ENCODE measurements at places on chromosomes 4 and X.

DNA sequence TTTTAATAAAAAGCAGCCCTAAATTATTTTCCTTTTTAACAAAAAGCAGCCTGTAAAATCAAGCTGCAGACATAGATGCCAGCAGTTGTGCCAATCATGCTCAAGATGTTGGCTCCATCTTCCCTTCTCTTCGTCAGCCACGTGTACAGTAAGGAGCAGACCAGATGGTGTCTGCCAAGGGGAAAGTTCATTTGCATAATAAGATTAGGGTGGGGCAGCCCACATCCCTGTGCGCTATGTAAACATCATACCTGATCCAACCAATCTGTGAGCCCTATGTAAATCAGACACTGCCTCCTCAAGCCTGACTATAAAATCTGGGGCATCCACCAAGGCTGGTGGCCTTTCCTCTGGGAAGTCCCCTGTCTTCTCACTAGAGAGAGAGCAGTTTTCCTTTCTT lies 23.1 kb upstream of the C1GALT1C1 start:
- no peak for DNase-seq

DNA sequence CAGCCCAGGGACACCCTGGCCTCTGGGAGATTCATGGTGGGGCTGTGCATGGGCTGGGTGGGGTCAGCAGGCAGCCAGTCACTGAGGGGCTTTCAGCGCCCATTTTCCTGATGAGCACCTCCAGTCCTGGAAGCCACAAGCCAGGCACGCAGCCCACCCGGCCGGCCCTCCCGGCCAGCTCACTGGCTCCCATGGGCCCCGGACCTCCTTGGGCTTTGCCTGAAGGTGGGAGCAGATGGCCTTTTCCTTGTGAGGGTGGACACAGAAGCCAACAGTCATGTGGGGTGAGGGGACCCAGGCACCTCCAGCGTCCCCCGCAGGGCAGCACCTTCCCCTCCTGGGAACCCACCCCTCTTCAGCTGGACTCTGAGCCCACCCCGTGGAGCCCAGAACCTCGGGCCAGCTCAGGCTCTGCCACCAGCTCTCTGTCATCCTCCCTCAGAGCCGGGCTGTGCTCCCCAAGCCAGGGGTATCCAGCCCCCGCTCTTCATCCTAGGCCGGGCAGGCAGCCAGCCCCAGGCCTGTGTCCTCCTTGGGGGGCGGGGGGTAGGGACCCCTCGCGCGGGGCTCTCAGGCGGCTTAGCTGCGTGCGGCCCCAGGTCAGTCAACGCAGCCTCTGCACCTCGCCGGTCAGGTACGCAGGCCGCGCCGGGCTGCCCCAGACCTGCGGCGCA lies 798 bp upstream of the FGFR3 start:
- DNase-seq = no peak

- DNase-seq = no peak
These were observed 8.9 kb downstream of the KDR start for GRCh38 chr4:55116450-55116849.

DNA sequence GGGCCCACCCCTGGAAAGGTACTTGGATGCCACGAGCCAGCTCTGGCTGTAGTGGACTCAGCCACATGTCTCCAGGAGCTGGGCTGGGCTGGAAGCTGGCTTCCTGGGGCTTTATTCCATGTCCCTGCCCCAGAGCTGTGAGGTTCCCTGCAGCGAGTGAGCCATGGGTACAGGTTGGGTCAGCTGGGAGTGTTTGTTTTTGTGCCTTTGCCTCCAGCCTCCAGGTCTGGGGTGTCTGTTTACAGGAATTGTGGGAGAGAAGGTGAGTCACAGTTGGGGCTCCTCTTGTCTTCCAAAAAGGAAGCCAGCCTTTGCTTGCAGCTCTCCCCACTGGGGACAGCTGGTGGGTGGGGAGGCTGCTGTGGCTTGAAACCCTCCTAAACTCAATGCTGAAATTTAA lies 21.5 kb downstream of the SORCS2 start:
- DNase-seq = no peak

DNA sequence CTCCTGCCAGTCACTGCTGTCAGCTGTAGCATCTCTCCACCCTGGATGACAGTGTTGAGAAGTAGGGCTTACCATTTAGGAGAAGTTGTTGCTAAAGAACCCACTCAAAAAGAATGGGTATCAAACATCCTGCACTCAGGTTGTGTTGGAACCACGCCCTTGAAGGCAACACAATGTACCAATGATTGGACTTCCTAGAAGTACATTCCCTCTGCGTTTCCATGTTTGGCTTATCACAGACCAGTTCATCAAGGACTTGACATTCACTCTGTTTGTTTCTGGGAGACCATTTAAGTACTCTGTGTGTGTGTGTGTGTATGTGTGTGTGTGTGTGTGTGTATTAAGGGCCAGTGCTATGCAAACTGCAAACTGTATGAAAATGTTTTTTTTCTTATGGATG lies 200.6 kb upstream of the GATB start:
- no peak for DNase-seq

DNA sequence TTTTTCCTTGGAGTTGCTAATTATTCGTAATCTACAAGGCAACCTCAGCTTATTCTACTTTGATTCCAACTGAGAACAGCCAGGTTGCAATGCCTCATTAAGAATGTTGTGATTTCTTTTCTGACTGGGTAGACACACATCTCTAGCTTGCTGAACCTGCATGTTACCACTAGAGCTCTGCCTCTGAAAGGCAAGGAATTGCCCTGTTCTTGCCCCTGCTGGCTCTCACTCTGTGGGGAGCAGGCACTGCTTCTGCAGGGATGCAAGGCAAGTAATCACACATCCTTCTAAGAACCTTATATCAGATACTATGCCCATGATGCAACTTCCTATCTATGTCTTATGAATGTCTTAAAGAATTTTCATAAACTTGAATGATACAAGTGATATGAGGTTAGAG lies 503.2 kb downstream of the PACRGL start:
- DNase-seq = no peak

- DNase-seq = no peak
These were observed 111.9 kb upstream of the ACSL4 start for GRCh38 chrX:109844986-109845385.

- no peak for DNase-seq
These were observed 306.7 kb upstream of the MAOA start for GRCh38 chrX:43349363-43349762.

DNA sequence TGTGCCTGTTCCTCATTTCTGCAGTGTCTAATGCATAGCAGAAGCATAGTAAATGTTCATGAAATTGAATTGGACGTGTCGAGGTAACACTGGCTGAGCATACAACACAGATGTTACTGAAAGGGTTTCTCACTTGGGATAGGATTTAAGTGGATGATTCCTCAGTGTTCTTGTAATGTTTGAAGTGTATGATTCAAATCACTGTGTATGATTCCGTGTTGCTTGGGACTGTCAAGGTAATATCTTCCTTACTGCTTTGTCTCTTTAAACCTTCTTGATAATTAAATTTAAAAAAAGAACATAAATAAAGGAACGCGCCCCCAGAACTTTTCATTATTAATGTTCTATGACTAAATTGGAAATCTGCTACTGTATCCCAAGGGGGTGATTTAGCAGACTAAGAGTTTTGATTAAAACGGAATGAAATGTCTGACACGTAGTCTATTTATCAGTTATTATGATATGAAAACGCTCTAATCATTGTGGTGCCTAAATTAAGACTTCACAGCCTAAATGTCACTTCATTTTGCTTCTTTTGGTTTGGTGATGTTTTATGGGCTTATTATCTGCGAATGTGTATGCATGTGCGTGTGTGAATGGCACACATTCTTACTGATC lies 696.9 kb upstream of the EPHA5 start:
- no peak for DNase-seq

DNA sequence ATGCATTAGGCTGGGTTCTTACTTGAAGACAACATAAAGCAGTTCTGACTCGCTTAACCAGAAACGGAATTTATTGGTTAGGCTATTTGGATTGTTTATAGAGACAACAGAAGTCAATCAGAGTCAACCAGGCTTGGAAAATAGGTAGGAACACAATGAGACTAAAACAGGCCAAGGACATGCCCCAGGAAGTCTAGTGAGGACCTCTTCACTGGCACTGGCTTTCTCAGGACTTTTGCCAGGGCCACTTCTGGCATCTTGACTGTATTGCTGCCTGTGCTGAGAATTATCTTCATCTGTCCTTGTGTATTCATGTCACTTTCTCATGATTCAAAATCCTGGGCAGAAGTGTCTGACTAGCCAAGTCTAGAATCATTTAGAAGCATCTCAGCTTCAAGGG lies 19.6 kb downstream of the PGAM4 start:
- no peak for DNase-seq

DNA sequence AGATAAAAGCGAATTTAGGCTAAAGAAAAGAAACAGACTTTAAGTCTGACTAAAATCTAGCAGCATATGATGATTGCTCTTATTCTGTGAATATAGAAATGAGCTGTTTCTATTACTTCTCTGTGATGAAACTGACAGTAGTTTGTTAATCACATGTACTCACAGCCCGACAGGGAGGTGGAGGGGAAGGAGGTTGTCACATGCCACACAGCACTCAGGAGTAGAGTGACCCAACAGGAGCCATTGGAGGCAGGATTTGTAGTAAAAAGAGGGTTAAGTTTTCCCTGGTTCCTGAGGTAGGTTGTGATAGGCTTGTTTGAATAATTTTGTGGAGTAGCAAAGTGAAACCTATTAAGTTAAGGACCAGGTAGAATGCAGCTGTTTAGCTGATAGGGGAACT lies 495.9 kb downstream of the CENPC start:
- no peak for DNase-seq

DNA sequence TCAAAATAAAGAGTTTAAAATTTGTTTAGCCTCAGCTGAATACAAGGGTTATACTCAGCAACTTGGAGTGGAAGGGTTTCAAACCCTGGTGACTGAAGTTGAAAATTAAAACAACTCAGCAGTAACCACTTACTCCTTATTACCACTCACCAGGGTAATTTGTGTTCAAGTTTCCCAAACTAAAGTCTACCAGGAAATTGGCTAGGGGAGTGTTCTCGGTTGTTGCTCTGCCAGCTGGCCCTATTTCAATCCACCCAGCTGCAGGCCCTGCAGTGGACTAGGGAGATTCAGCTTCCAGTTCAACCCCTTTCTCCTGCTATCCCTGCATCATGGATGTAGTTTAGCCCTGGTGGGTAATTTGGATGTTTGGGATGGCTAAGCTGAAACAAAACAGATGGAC lies 37.8 kb upstream of the EXOC1L start:
- no peak for DNase-seq

GRCh38 chrX:81201071-81201470 lies 642 bp downstream of the HMGN5 start:
- DNase-seq = no peak

DNA sequence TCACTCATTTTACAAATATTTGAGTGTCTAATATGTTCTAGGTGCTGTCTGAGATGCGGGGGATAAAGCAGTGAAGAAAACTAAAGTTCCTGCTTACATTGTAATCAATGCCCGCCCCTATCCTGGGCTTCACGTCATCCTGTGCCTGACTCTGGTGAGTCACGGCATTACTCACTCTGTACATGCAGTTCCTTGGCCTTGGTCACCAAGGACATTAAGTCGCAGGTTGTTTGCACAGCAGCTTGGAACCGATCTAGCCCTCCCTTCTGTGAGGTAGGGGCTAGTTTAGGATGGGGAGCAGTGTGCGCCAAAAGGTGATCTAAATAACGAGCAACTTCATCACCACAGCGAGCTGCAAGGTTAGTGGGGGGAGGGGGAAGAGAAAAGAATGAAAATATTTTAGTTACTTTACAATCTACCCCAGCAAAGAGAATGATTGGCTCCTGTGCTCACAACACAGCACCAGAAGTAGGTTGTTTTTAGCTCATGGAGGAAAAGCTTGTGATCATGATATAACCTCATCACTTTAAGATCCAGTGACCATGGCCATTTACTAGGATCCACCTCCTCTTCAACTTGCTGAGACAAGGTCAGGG lies 48.0 kb upstream of the HDAC8 start:
- DNase-seq = no peak

DNA sequence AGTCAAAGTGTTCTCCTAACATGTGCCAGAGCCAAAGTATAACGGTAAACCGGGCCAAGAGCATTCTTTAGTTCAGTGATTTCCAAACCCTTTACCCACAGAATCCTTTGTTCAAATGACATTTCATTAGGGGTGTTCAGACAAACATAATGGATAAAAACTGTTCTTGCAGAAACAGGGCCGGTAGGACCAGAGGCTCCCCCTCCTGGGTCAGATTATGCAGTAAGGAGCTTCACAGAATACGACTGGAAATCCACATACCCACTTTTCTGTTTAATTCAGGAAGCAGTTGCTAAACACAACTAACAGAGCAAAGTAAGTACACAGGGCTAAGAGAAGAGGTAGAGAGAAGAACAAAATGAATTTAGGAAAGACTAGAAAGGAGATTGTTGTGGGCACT lies 46.6 kb upstream of the TMEM184C start:
- DNase-seq = no peak

- no peak for DNase-seq
These were observed 16.3 kb downstream of the SULT1B1 start for GRCh38 chr4:69744157-69744478.

GRCh38 chr4:76584241-76585152 lies 149.5 kb downstream of the SHROOM3 start:
- no peak for DNase-seq

DNA sequence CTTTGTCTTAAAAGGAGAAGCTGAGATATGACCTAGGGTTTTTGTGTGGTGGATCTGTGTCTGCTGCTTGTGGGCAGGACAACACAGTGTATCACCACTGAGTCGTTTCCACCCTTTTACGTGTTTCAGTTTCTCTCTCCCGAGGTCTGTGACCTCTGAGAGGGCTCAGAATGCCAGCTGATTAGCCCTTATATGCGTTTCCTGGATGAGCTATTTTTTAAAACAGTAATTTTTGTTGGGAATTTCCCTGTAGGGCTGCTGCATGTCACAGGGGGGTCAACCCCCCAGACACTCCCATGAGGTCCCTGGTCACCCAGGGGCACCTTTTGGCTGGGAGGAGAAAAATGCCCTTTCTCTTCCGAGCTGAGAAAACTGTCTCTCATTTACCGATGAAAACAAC lies 170.4 kb upstream of the CASK start:
- no peak for DNase-seq

DNA sequence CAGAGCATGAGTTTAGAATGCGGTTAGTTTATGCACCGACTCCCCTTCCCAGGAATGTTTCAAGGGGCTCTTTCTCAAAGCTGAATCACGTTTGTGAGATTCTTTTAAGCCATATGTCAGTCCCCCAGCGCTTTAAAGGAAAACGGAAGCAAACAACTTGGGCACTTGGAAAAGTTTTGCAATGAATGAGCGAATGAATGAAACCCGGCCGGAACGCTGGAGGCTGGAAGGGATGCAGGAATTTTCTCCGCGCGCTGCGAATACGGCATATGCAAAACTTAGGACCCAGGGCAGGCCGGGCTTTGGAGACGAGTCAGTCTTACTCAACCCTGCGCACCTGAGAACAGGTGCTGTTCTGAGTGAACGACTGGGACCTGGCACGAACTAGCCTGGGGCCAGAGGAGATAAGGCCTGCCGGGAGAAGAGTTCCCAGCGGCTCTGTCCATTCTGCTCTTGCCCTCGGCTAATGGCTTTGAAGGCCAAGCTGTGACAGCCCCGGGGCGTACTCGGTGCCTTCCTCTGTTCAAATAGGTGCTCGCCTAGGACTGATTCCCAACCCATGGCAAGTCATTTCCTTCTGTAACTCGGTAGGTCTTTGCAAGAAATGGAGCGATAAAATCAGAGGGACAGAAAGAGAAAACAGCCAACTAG lies 743 bp upstream of the NRK start:
- DNase-seq = no peak

GRCh38 chr4:157978680-157979361 lies 194.0 kb downstream of the GASK1B start:
- no peak for DNase-seq

GRCh38 chr4:124386163-124386562 lies 326.4 kb downstream of the ANKRD50 start:
- no peak for DNase-seq
